ENCODE measurements at places on chromosomes 3 and 15.

GRCh38 chr15:22778796-22779195 is 7.6 kb upstream of the NIPA1 start:
- DNase-seq: no peak

GRCh38 chr3:47482366-47482765 is 6.6 kb upstream of the SCAP start:
- DNase-seq: no peak

DNA sequence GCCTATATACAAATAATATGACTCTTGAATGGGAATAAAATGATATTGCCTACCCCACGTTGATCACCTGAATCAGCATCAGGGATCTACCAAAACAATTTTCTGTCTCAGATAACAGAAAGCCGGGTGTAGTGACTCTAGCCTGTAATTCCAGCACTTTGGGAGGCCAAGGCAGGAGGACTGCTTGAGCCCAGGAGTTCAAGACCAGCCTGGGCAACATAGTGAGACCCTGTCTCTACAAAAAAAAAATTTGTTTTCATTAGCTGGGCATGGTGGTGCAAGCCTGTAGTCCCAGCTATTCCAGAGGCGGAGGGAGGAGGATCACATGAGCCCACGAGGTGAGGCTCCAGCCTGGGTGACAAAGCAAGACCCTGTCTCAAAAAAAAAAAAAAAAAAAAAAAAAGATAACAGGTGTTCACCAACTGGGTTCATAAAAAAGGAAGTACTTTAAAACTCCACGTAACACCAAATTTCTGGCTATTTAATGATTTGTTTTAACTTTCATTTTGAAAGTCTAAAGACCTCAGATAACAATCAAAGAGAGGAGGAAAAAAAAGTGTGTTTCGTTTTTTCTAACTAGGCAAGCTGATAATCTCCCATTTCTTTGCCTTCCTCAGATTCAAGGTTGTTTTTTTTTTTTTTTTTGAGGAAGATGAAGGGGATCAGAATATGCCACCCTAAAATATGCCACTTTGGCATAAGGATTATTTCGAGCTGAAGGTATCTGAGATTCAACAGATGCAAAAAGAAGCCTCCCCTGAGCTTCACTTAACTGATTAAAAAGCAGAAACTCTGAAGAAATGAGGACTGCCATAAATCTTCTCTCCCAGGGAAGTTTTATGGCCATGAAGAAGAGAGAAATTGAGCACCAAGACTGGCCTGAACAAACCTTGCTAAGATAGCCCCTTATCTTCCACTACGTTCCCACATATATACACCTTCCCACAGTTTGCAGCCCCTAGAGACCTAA is 44.1 kb downstream of the TRANK1 start:
- no peak for DNase-seq

- DNase-seq: no peak
Measured at GRCh38 chr15:90711418-90711824, 5.7 kb upstream of the BLM start.

GRCh38 chr3:108970561-108970960 is 16.9 kb upstream of the GUCA1C start:
- no peak for DNase-seq

DNA sequence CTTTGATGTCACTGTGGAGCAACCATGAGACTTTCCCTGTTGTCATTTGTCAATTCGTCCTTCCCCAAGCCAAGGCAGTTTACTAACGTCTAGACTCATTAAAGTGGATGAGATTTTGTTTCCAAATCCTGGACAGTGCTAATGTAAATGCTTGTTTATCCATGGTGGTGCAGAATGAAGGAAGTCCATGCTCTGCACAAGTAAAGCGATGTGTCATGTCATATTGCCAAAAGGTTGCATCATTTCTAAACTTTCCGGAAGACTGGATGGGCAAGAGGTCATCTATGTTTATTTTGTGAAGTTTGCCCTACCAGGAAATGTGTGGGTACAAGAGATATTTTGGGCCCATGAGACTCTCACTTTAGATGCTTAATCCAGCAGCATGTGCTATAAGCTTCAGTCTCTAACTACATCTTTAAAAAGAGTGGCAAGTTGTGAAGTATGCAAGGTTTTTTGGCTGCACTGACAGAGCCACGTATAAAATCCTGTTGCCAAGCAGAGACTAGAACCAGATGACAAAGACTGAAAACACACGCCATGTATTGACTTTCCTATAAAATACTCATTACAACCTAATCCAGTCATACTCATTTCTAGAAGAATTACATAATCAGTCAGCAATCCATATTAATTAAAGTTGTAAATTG is 72.1 kb upstream of the FNDC3B start:
- no peak for DNase-seq

GRCh38 chr3:67846166-67846565 is 191.8 kb upstream of the SUCLG2 start:
- DNase-seq: no peak

DNA sequence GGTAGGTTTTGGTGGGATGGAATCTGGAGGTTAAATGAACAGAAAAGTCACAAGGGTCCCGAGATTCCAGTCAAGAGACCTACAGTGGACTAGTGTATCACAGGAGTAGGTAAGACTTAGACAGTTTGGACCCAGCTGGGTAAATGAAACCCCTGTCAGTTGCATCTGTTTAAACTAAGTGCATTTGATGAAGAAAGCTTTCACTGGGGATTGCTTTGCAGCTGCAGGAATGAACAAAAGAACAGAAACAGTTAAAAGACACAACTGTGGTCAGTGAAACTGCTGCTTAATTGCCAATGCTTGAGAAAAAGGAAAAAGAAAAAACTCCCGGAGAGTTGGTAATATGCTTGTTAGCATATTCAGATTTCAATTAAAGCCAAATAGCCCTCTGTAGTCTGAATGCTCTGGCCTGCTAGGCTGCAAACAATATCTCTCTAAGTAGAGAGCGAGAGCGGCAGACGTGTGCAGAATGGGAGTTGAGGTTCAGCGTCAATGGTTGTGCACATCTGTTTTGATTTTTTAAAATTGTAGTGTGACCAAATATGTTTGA is 37.1 kb downstream of the OXNAD1 start:
- no peak for DNase-seq

DNA sequence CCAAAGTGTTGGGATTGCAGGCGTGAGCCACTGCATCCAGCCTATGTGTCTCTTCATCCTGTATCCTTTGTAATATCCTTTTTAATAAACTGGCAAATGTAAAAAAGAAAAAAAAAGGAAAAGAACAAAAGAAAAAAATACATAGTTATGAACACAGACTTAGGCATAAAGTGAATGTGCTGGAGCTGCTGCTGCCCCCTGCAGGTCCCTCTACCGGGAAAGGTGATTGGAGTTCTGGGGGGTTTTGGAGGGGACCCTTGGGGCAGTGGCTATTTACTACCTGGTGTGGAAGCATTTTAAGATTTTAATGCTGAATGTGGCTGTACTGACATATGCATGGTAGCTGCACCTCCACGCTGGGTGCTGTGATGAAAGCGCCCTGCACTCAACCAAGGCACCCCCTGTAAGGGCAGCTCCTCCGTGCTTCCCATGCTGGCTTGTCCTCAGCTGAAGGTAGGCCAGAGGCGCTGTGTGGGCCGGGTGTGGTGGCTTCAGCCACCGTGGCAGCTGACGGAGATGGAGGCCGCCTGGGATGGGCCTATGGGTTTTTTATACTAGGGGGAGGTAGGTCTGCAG is 49.9 kb downstream of the RPLP1 start:
- DNase-seq: no peak

DNA sequence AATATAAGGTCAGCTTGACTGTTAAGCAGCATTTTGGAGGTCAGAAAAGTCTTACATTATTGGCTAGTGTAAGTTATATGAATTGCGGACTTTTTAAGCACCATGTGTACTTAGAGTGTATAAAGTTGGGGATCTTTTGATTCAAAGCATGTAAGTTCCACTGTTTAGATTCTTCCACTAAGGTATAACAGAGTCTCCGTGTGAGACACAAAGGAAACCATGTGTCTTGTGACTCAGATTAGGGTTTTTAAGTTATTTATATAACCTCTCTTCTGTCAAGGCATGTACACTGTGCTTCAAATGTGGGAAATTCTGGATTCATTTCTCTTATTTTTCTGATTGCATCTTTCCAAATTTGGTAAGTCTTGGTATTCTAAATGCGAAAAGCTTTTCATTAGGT is 143.5 kb upstream of the SOX2 start:
- DNase-seq: no peak

- no peak for DNase-seq
Measured at GRCh38 chr15:101295607-101296161, 636 bp upstream of the SNRPA1 start.

DNA sequence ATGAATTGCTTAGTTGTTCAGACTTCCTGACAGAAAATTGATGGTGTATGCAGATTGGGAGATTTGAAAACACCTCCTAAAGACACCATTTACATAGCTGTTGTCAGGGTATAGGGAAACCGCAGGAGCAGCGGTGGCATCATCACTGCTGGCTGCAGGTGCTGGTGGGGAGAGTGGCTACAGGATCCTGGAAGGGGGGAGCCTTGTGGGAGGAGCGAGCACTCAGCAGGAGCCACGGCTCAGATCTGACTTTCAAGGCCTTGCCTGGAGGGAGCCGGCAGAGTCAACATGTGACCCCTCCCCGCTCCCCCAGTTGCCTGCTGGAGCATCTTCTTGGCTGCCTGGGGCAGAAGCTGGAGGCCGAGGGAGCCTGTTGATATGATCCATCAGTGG is 26.1 kb downstream of the EDEM1 start:
- no peak for DNase-seq

GRCh38 chr15:25054943-25055342 is 100.2 kb downstream of the SNRPN start:
- no peak for DNase-seq

- no peak for DNase-seq
Measured at GRCh38 chr3:29537889-29538609, 257.2 kb downstream of the RBMS3 start.

DNA sequence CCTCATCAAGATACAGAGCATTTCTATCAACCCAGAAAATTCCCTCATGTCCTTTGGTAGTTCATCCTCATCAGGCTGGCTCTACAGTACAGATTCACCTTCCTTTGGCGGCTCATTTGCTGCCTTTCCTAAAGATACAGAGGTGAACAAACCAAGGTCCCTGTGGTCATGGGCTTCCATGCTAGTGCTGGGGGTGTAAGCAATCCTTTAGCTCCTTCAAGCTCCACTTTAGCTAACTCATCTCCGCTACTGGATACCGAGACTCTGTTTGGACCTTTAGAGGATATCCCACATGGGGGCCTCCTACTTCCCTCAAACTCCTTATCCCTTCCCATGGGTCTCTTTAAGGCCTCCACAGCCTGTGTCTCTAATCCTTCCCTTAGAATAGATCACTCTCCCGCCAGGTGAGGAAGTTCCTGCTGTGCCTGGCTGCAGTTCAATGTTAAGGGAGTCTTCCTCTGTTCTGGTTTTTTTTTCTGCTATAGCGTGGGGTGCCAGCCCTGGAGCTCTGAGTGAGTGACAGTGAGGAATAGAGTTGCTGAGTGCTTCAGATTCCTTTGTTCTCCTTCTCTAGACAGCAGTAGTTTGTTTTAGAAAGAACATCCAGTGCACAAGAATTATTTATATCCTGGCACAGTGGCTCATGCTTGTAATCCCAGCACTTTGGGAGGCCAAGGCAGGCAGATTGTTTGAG is 30.7 kb downstream of the CLEC3B start:
- no peak for DNase-seq

GRCh38 chr3:37949866-37950265 is 40.7 kb upstream of the VILL start:
- no peak for DNase-seq

- no peak for DNase-seq
Measured at GRCh38 chr3:145244327-145244726, 916.7 kb downstream of the PLOD2 start.

- no peak for DNase-seq
Measured at GRCh38 chr15:90787881-90788280, 70.7 kb downstream of the BLM start.

DNA sequence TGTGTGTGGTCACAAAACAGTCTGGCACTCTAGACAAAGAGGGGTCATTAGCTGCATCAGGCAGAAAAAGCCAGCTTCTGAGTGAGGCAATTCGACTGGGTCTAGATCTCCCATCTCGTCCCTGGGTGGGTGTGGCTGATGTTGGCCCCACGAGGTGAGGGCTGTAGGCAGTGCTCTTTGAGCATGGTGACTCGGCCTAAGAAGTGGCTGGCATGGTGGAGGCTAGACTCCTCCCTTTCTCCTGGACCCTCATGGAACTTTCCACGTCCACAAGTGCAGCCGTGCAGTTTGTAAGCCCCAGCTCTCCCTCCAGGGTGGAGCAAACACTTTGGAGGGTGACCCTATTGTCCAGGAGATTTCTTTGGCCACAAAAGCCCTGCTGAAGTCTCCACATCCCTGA is 134.1 kb downstream of the OPA1 start:
- no peak for DNase-seq

DNA sequence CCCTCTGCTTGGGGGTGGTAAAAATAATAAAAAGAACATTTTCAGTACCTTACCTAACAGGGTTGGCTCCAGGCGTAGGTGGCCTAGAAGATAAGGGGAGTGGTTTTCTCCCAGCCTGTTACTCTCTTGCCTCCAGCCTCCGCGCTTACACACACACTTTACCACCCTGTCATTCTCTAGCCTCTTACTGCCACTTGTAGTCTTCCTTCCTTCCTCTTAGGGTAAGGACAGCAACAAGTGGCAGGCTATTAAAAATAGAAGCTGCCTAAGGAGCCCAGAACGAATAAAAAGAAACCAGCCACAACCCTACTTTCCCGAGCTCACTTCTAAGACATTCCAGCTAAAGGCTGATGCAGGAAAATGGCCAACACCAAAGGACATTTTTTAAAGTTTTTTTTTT is 9.6 kb upstream of the LIPH start:
- no peak for DNase-seq

DNA sequence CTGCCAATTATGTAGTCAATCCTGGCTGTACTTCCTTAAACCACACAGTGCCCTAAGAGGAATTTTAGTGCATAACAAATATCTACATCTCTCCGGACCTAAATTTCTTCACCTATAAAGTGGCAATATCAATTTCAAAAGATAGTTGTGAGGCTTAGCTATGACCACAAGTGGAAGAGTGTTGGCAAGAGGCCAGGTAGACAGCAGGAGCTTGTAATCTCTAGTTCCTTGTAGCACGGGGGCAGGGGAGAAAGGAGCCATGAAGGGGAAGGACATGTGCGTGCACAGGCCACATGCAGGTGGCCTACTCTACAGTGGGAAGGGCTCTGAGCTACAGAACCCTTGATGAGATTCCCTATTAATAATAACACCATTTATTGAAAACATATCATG is 269.7 kb downstream of the ABHD5 start:
- DNase-seq: no peak

DNA sequence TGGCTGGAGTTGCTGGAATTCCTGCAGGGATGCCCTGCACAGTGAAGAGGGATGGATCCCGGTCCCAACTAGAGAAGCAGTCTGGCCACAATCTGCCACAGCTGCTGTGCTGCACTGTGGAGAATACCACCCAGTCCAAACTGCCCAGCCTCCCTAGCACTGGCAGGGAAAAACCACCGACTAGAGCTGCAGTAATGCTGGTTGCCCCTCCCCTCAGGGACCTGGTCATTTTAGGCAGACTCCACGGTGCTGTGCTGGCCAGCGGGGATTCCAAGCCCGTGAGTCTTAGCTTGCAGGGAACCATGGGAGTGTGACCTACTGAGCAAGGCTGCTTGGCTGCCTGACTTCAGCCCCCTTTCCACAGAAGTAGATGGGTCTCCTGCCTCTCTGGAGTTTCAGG is 478.0 kb upstream of the ATP11B start:
- no peak for DNase-seq

- DNase-seq: no peak
Measured at GRCh38 chr3:71951842-71952241, 166.9 kb upstream of the PROK2 start.

Data from activated T-helper 2 cell treated with anti-CD3 and anti-CD28 coated beads, Interferon-gamma antibody, Interleukin-2, Interleukin-4, amounts not matched to agents 10 μg/mL and 5 μg/mL and 100 μg/mL, durations not matched to agents 14 hours and 24 hours and 36 hours (primary cell).